SK-N-MC (cell line): ENCODE measurements at places on chromosomes 3 and 15.

DNA sequence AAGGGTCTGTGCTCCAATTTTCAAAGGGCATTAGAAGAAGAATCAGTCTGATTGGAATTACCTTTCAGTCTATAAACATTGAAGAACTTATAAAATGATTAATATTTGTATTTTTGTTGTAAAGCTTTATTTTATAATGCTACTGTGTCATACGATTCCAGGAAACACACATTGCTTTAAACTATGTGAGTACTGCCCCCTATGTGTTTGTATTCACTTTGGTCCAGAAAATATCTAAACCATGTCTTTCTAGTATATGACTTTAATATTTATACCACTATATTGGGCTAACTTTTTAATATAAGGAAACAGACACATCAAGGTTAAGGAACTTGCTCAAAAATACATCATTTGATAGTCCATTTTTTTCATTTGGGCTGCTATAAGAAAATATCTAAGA, 3.2 kb upstream of the RIOX2 start:
- DNase-seq = no peak

DNA sequence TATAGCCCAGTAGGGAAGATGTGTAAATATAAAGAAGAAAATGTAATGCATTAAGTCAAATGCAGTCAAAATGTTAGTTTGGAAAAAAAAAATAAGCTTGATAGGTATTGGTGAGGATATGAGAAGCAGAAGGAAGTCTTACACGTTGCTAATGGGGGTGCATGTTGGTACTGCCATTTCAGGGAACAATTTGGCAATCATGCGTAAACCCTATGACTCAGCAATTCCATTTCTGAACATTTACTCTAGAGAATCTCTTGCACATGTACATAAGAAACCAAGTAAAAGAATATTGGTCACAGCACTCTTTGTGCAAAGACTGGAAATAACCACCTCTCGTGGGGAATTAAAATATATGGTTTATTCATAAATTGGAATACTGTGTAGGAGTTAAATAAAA, 35.5 kb upstream of the TIMP4 start:
- DNase-seq = no peak

GRCh38 chr15:81265256-81265943, 58.5 kb downstream of the STARD5 start:
- DNase-seq = no peak

GRCh38 chr15:59999612-60000112, 4.4 kb upstream of the FOXB1 start:
- DNase-seq = no peak

DNA sequence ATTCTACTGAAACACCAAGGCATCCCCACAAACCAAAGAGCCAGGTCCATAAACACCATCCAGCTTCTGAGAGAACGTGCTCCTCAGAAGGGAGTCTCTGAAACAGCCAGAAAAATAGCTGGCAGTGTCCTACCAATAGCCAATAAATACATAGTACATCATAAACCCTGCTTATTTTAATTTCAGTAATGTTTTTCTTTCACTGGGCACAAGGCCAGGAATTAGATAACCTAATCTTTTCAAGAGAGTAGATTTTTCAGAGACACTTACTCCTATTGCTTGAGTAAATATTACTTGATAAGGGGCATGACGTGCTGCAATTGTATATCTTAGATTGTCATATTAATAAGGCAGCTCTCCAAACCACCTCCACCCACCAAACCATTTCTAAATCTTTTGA, 22.7 kb downstream of the GADL1 start:
- no peak for DNase-seq

DNA sequence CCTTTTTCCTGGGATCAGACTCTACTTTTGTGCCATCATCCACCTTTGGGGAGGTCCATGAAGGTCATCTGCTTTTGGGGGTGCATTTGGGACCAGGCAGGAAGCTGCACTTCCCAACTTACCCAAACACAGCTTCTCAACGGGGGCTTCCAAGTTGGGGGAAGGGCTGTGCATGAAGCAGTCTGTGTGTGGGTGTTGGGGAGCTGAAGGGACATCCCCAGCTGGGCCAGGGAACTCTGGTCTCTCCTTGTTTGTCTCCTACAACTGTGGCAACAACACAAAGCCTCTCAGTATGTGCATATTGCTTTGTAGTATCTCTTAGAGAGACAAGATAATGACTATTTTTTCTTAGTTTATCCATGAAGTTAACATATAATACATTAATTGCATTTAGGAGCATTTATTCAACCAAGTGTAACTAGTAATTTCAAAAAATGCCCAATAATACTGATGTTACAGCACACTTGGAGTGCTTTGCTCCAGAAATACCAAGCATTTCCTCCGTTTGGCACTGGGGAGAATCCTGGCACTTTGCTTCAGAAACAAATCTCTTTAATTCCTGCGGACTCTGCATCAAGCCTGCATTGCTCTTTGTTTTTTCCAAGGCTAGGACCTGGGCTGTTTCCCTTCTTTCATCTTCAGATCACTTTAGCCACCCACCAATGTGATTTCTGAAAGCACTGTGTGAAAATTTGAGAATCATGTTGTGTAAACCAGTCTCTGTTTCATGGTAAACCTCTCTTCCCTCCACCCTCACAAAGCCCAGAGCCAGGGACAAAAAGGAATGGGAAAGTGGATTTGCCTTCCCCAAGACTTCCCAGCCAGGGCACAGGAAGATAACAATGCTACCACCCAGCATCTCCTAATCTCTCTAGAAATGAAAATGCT, 126.2 kb upstream of the PFN2 start:
- DNase-seq = no peak

GRCh38 chr15:92846741-92847140, 53.4 kb upstream of the CHD2 start:
- DNase-seq = no peak

- DNase-seq = no peak
These were observed 9.3 kb upstream of the MELTF start for GRCh38 chr3:197038679-197039462.

GRCh38 chr15:26628879-26629529, 143.9 kb downstream of the GABRB3 start:
- DNase-seq = no peak

DNA sequence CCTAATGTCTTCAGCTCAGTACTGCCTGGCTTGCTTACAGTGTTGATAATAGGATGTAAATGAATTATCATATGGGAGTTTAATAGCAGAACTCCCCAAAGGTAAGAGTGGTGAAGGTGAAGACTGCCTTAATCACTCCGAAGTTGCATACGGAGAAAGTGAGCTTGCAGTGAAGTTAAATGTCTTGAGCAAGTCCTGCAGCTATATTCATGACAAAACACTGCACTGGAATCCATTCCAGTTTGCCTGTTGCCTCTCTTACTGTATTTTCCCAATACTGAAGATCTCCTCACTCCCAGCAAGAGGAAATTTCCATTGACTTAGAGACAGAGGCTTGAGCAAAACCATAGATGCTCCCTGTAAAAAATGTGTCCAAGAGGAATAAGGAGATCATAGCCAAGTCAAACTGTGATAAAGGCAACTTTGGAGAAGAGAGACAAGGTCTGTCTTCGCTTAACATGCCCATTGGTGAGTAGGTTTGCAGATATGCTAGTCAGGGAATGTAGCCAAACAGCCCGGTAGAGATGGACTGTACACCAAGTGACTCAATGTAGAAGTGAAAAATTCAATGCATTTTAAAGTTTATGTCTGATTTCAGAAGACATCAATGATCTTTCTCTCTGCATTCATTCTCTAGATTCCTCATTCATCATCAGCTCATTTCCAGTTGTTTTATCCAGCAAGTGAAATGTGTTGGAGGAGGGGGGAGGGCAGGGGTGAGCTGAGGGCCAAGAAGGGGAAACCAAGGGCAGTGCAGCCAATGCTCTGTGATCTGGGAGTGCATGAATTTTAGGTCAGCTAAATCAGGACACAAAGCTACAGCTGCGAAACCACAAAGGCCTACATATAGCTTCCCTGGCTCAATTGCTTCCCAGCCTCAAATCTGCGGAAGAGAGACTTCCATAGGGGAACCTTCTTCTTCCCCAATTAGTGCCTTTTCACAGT, 667.1 kb upstream of the NR2F2 start:
- no peak for DNase-seq

DNA sequence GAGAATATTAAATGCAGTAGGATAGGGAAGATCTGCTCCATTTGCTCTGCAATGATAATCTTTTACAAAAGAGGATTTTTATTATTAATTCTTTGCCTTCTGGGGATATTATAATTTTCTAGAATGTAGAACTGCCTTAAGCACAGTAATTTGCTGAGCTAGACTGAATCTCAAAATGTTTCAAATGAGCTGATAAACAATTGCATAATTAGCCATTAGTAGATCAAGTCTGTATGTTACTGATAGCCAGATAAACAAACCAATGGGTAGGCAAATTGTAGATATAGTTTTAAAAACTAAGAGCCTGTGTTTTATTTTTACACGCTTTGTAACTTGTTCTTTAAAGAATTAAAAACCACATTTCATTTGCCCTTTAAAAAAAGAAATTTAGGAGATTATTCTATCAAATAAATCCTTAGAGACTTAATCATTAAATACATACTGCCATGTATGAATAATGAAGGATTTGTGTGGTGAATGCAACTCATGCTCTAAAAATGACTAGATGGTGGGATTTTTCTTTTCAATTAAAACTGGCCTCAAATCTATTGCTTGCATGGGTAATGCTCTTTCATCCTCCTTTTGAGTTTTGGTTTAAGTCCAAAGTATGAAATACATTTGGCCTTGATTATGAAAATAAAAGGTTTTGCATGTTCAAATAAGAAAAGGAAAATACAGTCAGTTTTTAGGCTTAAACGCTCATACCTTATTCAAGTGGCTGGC, 32.6 kb upstream of the NANOGP8 start:
- peak; percentile 18 for DNase-seq

DNA sequence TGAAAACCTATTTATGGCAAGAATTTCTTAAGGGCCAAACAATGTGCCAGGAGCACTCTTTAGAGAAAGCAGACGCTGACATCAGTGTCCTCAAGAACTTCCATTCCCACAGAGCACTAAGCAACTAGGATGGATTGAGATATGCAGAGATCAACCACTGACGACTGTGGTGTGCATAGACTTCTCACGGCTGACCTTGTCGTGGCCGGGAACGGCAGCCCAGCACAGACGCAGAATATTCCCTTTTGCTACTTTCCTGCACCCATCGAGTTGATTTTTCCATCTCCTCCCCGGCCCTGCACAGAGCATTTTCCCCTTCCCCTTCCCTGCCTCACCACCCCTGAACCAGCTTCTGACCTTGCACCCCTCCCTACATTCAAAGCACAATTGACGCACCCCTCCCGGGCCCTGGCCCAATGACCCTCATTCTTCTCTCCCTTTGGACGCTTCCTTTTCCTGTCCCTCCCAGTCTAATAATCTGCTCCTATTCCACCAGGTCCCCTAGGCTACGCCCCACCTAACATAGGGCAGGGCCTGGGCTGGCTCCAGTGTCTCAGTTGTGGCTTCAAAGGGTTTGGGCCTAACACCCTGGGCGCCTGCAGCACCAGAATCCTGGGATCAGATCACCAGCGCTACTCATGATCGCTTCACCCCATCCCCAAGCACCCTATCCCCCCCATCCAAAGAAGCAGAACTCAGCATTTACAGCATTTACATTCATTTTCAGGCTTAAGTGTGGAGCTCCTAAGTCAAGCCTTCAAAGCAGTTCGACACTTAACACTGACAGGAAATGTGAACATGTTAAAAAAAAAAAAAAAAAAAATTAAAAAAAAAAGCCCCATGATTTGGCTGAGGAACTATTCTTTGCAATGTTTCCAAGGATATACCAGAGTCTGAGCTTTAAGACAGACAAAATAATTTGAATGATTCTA, 151.2 kb downstream of the FOXP1 start:
- DNase-seq = no peak
